NCI-H345 (cell line): ENCODE measurements at places on chromosomes 11 and 22.

DNA sequence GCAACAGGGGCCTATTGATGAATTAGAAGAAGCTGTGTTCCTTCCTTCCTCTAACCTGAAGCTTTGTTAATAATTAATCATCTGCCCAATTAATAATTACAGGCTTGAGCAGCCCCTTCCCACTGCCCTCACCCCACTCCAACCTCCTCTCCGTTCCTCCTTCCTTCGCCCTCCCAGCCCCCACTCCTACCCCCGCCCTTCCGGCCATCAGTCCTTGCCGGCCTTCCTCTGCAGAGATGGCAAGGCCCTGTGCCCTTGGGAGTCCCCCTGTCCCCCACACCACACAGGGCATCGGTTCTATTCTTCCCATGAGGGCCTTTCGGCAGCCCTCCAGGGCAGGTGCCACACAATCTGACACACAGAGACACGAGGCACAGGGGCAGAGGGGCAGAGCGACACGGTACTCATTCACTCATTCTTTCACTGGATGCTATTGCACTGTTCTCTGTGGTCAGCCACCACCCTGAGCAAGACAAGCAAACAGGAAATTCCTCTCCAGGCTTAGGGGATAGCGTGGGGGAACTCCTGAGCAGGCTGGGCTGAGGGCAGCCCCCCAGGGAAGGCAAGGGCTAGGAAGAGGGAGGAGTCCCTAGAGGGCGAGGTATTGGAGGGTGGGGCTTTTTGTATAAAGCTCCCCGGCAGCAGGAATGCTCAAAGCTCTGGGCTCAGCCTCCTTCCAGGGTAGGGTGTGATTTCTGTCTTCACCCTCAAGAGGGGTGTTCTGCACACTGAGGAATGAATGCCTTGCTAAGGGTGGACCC is 14.7 kb downstream of the MGAT3 start:
- DNase-seq = no peak

DNA sequence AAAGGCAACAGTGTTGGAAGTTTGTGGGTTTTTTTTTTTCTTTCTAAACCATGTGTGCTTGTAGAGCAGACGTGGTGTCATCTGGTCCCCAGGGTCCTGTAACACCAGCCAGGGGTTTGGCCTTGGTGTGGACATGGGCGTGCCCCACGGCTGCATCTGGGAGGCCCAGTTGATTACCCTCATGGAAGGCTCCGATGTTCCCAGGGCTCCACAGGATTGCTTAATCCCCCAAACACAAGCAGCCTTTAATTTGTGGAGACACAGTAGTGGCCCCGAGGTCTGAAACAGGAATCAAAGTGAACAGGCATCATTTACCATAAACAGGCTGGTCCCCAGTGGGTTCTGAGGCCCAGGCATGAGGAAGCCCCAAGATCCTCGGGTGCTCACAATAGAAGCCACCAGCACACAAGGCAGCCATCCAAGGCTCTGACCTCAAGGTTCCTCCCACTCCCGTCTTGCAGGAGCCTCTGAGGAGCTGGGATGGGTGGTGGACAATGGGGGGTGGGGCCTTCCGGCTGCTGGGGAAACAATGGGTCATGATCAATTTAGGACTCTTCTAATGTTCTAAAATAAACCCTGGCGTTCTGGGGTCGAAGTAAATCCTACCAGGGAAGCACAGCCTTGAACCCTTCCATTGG is 115.0 kb upstream of the CD82 start:
- no peak for DNase-seq

DNA sequence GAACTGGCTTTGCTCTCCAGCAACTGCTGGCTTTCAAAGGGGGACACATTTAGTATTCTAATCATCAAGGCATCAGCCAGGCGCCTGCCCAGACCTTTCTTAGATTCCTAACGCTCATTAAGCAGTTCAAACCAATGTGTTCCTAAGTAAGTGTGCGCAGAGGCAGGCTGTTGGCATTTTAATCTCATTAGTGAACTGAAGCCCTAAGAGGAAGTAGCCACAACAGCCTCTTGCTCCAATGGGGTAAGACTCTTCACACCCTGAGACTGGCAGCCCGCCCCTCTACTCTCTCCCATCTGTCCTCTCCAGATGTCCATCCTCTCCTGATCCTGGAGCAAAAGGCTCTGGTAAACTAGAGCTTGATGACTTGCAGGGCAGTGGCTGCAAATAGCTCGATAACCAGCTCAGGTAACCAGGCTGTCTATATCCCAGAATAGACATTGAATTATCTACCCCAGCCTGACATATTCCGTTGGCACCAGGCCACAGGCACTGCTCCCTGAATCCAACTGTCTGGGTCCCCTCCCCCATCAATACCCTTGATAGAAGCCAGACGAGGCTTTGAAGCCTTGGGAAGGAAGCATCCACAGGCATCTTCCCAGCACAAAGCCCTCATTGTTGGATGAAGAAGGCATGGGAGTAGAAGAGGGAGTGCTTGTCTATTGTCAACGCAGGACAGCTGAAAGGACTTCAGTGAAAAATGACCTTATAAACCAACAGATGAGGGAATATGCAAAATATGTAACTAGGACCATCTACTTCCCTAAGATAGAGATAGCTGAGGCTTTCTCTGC is 321.1 kb downstream of the TENM4 start:
- no peak for DNase-seq

- DNase-seq = peak; percentile 30
Observed at GRCh38 chr11:45664376-45665205, 831 bp downstream of the CHST1 start.

- DNase-seq = peak; percentile 26
Observed at GRCh38 chr11:100719809-100720221, 32.7 kb downstream of the ARHGAP42 start.

DNA sequence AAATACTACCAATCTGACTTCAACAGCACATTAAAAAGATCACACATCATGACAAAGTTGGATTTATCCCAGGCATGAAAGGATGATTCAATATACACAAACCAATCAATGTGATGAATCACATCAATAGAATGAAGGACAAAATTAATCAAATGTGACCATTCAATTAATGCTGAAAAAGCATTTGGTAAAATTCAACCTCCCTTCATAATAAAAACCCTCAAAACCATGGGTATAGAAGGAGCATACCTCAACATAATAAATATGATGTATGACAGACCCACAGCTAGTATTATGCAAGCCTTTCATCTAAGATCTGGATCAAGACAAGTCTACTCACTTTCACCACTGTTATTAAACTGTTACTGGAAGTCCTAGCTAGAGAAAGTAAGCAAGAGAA is 921.7 kb upstream of the RAG2 start:
- no peak for DNase-seq

- no peak for DNase-seq
Observed at GRCh38 chr11:69396051-69396947, 85.2 kb upstream of the LINC01488 start.

- no peak for DNase-seq
Observed at GRCh38 chr11:48008951-48009270, 28.6 kb downstream of the PTPRJ start.

- DNase-seq = no peak
Observed at GRCh38 chr11:47234669-47235100, 13.9 kb downstream of the ACP2 start.

DNA sequence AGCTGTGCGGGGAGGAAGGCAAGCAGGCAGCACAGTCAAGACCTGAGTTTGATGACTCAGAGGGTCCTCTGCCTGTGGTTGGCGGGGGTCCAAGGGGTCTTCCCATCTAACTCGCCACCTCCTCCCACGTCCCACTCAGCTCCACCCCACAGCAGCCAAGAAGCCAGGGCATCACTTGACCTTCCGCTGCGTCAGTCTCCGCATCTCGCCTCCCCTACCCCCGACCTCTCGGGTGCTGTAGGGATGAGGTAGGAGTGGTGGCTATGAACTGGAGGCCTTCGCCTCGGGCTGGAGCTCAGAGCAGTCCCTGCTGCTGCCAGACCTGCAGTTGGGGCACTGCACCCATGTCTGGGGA is 90.6 kb downstream of the CDKN1C start:
- no peak for DNase-seq

GRCh38 chr11:109197656-109198055 is 224.3 kb upstream of the C11orf87 start:
- no peak for DNase-seq

GRCh38 chr22:40415531-40416266 is 45.3 kb downstream of the SGSM3 start:
- no peak for DNase-seq

DNA sequence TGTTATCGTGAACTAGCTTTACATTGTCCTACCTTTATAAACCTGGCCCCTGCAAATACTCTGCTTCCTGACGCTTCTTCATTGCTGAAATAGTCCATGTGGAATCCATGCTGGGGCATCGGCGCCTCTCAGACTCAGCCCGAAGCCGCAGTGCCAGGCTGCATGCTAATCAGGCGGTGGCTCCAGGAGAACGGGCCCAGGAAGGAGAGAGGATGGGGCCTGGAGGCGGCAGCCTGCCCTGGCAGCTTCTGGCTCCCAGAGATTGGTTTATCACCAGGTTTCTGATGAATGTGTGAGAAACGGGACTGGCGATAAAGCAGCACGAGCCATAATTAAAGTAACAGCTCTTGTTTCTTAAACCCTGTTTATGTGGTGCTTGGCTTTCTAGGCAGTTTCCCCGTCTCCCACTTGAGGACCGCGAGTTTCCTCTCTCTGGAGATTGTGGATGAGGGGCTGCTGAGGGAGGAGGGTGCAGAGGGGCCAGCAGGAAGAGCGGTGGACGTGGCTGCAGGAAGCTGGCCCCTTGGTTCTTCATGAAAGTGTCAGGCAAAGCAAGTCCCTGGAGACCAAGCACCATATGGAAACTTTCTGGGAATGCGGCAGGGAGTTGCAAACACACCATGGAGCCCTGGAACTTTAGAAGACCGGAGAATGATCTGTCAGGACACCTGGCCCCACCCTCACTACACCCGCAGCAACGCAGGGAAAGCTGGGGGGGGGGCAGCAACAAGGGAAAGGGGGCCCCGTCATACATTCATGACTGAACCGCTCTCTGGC is 93.4 kb downstream of the NTM start:
- DNase-seq = no peak

DNA sequence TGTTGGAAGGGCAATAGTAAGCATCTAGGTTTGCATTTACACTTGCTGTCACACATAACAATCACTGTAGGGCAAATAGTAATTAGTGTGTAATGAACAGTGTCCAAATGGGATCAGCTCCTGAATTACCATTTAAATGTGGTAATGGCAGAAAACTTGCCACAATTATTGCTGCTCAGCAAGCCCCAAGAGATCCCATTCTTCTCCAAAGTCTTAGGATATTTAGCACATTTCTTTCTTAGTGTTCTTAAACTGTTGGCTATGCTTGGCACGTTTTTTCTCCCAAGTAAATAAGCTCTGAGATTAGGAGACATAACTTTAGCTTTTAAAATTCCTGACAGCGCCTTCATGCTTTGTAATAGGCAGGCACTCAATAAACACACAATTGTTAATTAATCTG is 1037.0 kb downstream of the DLG2 start:
- no peak for DNase-seq

DNA sequence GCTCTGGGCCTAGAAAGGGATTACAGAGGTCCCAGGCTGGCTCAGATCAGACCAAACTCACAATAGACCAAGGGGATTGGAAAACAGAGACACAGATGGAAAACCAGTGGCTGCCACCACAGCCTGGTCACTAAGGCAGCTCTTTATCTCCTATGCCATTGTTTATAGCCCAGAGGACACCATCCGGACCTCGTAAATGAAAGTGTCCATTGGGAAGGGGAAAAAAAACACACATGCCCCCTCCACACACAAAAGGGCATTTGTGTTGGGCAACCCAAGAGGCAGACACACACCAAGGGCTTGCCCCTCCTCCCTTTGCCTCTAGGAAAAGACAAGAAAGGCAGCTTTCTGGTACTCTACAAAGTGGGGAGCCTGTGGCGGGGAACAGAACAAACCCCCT is 85.9 kb downstream of the GAB2 start:
- DNase-seq = no peak

DNA sequence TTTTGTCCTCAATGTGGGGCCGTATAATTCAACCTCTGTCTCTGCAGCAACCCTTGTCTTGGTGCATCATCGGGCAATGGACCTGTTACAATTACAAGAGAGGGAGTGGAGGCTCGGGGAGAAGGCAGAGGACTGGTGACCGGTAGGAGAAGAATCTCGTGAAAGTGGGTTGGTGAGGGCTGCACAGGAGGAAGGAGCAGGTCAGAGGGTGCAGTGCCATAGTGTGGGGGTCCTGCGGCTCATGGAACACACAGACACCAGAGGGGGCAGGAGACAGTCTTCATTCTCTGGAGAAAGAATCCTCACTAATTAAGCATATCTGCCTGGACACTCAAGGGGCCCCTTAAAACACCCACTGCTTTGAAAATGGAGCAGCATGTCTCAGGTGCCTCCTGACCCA is 174.7 kb upstream of the B3GAT1 start:
- DNase-seq = no peak

GRCh38 chr11:120780239-120780638 is 243.7 kb upstream of the TBCEL start:
- DNase-seq = no peak

DNA sequence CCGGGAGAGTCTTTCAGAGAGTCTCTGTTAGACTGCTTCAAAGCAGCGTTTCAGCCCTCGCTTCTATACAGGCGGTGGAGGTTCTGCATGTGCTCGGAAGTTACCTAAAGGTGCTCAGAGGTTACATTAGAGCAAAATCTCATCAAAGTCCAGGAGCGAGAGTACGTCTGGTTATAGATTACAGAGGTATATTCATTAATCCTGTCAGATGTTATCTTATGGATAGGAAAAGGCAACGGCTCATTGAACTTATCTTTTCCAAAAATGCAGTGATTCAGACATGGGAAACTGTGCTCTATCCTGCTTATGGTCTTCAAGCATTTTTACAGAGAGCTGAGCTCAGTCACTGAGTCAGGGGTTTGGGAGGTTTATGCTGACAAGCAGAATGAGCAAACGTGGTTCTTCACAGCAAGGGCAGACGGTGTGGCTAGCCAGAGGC is 9.1 kb upstream of the ZBED5 start:
- DNase-seq = no peak

GRCh38 chr11:103325686-103326069 is 216.5 kb downstream of the DYNC2H1 start:
- no peak for DNase-seq

- no peak for DNase-seq
Observed at GRCh38 chr11:418343-419247, 3.8 kb upstream of the SIGIRR start.

GRCh38 chr11:125341676-125342075 is 154.4 kb downstream of the FEZ1 start:
- DNase-seq = no peak

DNA sequence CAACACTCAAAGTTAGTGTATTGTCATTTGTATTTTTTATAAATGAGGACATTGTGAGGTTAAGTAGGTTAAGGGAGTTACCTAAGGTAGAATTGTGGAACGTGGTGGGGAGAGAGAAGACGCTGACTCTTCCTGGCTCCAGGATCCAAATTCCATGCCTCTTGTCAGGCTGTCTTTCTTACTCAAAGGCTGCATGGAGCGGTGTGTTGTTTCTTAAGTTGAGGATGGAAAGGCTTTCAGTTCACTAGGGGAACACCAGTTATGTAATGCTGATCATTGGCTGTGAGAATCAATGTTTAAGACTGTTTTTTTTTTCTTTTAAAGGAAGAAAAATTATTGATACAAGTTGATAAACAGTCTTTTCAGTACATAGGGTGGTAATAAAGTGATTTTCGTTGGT is 2.9 kb downstream of the UBE2L3 start:
- no peak for DNase-seq

GRCh38 chr11:69101115-69101791 is 52.5 kb downstream of the TPCN2 start:
- DNase-seq = peak; percentile 58

- DNase-seq = no peak
Observed at GRCh38 chr11:106479646-106480045, 402.2 kb downstream of the AASDHPPT start.
